ENCODE measurements at places on chromosomes 6 and 20.

DNA sequence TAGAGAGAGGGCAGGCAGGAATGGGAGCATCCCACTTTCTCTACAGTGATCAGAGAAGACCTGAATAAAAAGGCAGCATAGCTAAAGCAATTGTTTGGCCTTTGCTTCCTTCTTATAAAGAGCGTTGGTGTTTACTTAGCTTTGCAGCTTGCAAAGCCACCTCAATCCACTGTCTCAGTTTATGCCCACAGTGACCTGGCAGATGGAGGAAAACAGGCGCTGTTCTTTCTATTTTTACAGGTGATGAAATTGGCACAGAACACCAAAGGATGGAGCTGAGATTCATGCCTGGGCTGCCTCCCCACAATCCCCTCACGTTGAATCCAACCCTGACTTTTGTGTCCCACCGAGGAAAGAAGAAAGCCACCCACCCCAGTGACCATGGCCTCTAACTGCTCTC is 130.5 kb downstream of the TTLL2 start:
- DNase-seq, result no peak

DNA sequence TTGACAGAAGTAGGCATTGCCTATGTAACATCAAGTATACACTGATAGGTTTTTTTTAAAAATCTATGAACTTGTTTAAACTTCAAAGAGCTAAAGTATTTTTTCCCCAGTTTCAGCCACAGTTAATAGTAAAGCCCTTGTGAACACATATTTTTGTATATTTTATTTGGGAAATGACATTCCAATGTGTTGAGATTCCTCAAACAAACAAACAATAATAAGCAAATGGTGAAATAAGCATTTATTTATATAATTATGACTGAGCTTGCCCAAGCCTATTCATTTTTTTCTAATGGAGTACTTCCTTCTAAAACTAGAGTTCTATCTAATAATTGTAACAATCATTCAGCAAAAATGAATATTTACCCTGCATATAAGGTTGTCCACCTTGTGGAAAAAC is 12.5 kb downstream of the SYCP2 start:
- no peak for DNase-seq

GRCh38 chr20:40225596-40225995 is 463.4 kb downstream of the MAFB start:
- no peak for DNase-seq

DNA sequence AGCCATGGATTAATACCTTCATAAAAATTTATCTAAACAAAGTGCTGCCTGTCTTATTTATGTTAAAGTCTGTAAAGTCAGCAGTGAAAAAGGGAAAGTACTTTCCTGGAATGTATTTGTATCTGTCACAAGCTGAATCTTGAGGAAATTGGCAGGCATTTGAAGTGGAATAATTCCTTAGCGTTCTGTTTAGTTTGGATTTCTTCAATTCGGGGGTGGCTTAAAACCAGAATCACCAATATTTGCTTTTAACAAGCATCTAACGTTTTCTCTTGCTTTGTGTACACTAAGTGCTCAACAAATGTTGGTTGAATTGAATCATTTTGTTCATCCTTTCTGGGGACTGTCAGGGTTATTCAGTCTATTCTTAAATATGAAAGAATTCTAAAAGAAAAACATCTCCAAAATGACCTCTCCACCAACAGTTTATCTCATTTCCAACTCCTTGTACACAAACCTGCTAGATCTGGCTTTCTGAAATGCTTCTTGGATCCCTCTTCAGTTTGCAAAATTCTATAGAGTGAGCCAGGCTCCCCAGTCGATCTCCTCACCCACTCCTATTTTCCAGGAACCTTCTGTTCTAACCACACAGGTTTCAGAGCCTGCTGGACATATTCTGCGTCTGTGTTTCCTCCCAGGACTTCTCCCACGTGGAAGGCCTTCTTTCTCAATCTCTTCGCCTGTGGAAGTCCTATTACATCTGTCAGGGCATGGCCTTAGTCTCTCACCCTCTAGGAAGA is 2.0 kb upstream of the NPEPL1 start:
- no peak for DNase-seq

DNA sequence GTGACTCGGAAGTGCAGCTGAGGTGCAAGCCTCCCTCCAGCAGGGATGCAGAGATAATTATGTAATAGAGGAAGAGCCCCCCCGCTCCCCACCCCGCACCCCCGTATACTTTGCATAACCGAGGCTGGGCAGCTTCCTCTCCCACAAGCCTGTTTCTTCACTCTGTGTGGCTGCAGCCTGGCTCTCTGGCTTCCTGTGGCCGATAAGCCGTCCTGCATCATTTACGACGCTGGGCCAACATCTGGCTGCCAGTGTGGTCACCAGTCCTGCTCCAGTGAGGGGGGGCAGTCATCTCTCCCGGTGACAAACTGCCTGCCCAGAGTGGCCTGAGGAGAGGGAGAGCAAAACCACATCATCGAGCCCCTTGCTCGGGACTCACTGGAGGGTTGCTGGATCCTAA is 59.2 kb downstream of the RBM38 start:
- DNase-seq, result no peak

DNA sequence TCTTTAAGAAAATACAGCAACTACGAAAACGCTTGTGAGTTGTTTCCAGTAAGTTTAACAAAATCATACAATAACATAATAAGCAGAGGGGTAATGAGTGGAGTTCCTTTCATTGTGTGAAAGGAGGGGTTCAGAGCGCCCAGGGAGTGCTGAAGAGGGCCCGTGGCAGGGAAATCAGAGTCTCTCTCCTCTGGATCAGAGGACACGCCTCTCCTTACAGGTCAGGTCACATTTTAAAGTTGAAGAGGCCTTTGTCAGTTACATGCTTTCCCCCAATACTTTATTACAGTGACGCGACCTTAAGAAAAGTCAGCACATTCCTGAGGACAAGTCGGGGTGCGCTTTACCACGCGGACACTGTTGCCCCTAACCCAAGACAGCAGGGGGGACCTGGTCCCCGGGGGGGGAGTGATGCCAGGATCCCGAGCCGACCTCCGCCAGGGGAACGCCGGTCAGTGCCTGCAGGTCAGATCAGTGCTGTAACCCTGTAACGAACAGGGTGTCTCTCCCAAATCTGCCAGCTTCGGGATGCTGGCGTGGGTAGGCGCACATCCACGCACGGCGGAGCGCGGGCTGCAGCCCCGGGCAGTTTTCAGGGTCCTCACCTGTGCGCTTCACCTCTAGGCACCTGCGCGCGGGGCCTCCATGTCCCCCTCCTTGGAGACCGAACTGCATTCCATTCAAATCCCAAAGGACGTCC is 848 bp downstream of the DACT2 start:
- no peak for DNase-seq

DNA sequence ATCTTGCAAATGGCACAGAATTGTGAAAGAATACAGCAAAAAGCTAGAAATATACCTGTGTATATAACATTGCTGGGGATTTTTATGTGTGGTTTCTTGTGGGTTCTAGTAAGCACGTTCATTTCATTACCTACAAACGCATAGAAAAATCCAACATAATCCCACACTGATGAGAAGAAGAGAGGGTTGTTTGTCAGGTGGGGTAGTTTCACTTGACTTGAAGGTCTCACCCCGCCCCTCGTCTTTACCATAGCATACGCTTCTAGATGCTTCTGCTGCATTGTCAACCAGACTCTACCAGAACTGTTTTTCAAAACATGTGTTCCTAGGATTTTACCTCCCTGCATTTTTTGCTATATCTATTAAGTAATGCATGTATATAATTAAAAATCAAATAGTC is 284.1 kb upstream of the TAB2 start:
- DNase-seq, result no peak

DNA sequence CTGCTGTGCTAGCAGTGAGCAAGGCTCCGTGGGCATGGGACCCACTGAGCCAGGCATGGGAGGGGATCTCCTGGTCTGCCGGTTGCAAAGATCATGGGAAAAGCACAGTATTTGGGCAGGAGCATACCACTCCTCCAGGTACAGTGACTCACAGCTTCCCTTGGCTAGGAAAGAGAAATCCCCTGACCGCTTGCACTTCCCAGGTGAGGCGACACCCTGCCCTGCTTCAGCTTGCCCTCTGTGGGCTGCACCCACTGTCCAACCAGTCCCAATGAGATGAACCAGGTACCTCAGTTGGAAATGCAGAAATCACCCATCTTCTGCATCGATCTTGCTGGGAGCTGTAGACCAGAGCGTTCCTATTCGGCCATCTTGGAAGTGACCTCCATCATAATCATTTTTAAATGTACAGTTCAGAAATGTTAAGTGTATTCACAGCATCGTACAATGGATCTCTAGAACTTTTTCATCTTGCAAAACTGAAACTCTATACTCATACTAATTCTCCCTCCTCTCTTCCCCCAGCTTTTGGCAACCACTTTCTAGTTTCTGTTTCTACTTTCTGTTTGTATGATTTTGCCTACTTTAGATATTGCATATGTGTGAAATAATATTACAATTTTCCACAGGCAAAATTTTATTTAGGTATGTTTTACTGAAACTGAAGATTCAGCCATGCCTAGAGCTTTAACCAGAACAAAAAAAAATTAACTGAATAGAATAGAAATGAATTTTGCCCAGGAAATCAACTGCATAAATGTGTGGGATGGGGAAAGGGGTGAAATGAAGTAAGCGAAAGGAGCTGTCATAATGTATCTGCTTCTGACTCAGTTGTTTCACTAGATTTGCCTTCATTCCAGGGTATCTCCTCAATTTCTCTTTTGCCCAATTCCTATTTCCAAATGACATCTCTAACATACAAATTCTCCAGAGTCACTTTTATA is 100.0 kb downstream of the RWDD2A start:
- DNase-seq, result no peak

GRCh38 chr6:7502743-7503142 is 38.7 kb upstream of the DSP start:
- DNase-seq, result no peak

GRCh38 chr6:5481033-5481432 is 219.7 kb downstream of the FARS2 start:
- DNase-seq, result no peak

DNA sequence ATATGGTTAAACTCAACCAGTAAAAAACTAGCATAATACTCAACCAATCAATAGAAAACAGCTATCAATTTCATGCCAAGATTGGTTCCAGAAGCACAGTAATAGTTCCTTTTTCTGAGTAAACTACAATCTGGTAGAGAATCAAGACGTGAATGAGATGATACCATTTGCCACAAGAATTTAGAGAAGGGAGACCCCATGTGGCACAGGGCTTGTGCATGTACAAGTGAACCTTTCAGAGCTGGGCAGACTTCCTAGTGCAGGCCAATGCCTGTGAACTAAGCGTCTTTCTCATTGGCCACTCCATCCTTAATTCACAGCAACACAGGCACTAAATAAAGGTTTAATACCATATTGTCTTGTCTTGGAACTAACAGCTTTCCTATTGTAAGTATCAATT is 213.5 kb downstream of the RFPL4B start:
- no peak for DNase-seq

GRCh38 chr6:150486048-150486447 is 113.6 kb upstream of the PLEKHG1 start:
- DNase-seq, result no peak

GRCh38 chr6:164409309-164410009 is 899.9 kb downstream of the C6orf118 start:
- no peak for DNase-seq

DNA sequence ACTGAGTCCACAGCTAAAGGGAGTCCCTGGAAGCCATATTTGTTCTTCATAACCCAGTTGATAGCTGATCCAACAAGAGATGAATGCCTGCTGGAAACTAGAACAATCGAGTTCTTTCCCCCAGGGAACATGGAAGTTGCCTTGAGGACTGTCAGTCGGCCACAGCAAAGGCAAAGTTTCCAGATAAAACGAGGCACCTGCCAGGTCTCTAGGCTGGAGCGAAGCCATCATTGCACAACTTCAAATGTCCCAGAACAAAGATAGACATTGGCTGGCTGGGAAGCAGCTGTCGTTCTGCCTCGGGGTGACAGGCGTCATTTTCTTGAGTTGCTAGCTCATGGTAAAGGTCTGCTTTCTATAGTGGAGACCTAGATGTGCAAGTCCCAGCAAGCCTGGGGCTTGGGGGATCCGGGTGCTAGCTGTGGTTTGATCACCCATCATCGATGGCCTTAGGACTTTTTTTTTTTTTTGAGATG is 184.4 kb upstream of the ZNF217 start:
- DNase-seq, result peak; percentile 66

DNA sequence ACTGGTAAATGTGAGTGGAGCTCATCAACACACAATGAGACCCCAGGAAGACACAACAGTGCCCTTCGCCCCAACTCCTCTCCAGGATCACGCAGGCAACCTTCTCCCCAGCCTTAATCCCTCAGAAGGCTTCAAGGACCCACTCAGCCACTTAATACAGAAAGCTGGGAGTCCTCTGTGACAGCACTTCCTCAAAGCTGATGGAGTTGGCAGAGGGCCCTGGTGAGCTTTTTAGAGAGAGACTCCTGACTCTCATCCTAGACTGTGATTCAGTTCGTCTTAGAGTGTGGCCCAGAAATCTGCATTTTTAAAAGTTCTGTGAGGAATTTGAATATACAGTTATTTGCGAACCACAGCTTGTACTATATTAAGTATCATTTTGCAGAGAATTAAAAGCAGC is 187.7 kb downstream of the UST start:
- DNase-seq, result no peak

- DNase-seq, result no peak
Measured at GRCh38 chr20:4797275-4797674, 75.6 kb downstream of the PRND start.

- no peak for DNase-seq
Measured at GRCh38 chr6:3627501-3627900, 124.0 kb downstream of the PXDC1 start.

DNA sequence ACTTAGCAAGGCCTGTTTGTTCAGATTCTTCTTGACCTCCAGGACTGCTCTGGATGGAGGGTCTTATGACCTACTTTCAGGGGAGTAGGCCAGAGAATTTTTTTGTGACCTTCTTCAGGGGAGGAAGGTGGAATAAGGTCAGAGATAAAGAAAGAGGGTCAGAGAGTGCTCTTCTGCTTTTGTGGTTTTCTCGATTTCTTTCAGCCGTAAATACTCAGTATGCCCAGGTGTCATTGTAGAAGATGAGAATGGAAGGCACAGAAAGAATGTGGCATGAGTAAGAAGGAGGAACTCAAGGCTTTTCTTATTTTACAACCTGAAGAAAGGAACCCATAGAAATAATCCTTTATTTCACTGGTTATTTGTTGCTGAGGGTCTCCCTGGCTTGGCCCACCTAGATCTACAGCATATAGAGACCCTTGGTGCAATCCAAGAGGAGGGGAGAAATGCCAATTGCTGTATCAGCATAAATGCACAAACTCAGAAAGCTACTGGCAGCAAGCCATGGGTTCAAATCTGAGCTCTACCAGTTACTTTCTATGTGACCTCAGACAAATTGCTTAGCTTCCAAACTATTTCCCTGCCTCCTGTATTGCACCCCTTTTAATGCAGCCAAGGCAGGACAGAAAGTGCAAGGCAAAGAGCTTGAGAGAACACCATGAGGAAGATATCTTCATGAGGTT is 68.0 kb downstream of the OLIG3 start:
- DNase-seq, result no peak

Measured in breast epithelium (tissue), 4 donors.